ENCODE measurements at places on chromosomes 5 and 9.
A peak's percentile ranks its signal among the peaks of the same experiment; 100 is the strongest.

DNA sequence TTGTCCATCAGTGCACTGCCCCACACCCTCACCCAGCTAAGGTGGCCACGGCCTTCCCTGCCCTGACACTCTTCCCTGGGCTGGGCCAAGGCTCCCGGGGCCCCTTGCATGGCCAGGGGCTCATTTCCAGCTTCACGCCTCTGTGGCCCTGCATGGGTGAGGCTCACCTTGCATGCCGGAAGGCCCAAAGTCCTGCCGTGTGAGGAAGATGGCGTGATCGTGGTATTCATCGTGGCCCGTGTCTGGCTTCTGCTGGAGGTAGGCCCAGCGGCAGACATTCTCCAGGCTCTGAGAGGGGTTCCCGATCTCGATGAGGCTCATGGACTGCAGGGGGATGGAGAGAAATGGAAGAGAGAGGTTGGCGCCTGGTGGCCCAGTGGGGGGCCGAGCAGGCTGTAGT, 98.4 kb downstream of the ZNF354C start:
- DNase-seq: no peak

DNA sequence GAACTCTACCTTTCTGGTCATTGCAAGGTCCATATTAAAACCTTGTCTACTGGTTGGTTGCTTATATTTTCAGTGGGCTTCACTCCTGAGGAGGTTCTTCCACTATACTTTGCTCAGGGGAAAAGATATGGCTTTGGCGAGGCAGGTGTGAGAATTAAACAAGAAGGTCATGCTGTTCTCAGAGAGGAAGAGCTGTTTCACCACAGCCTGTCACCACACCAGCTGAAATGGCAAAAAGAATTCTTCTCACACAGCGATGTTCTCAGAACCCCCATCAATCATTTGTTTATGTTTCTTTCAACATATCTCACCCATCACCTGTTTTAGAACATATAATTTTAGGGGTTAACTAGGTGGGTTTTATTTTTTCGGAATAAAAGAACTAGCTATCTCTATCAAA, 38.6 kb downstream of the CAPSL start:
- DNase-seq: no peak

DNA sequence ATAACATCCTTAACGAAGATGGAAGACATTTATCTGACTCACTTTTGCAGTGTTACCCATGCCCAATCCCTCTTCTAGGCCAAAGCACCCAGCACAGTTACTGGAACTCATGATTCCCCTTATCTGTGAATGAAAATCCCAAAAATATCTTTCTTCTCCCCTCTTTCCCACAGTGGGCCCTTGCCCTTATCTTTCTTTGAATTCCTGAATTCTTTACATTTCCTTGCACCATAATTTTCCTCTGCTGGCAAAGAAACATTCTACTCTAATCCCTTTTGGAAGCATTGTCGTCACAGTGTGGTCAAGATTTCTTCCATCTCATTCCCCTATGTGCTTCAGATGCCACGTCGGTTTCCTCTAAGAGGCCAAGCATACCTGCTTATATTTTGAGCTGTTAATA, 135.9 kb upstream of the LIFR start:
- DNase-seq: no peak

DNA sequence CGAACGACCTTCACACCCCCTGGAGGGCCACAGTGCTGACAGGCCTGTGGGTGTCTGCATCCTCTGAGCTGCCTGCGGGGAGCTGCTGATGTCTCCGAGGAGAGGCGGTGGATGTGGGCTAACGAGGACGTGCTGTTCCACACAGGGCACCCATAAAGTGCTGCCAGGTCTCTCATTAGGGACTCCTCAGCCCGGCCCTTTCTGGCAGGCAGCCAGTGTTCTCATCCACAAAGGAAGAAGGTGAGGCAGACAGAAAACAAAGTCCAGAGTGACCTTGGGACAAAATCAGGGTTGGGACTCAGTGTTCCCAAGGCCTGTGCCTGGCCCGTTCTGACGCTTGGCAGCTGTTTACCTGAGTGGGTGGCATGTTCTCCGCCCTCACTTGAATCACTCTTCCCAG, 29.3 kb downstream of the CARTPT start:
- no peak for DNase-seq

DNA sequence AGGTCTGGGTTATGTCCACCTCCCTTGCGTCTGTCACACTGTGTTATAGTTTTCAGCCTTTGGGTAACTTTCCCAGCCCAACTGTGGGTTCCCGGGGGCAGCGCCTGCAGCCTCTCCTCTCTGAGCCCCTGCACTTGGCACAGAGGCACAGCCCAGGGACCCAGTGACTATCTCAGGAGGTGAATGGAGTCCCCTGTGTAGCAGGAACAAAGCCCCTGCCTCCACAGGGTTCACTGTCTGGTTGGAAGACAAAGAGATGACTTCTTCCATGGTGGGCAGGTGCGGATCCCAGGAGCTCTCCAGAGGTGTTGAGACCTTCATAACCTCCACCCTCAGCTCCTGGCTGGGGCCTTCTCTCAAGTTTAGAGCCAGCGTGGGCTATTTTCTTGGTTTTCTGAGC, 156.9 kb downstream of the C9orf50 start:
- DNase-seq: no peak

DNA sequence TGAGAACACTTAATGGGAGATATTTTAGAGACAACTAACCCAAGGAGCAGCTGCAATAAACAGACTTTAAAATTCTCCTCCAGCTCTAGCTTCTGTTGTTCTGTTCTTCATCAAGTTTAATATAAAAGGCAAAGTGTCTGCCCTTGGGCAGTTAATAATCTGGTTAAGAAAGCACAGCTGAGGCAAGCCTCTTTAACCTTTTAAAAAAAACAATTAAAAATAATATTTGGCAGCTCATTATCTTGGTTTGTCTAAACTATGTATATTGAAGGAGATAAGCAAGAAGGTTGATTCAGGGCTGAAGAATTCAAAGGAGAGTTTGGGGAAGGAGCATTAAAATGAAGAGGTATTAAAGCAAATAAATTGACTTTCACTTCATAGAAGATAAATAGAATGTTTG, 75.4 kb downstream of the TSSK1B start:
- DNase-seq: no peak

- DNase-seq: peak; percentile 87
Measured at GRCh38 chr5:56686337-56687195, 128.8 kb upstream of the MAP3K1 start.

GRCh38 chr5:170632985-170633234, 129.1 kb downstream of the KCNIP1 start:
- DNase-seq: peak; percentile 59

- no peak for DNase-seq
Measured at GRCh38 chr9:127654619-127655018, 42.5 kb downstream of the STXBP1 start.

DNA sequence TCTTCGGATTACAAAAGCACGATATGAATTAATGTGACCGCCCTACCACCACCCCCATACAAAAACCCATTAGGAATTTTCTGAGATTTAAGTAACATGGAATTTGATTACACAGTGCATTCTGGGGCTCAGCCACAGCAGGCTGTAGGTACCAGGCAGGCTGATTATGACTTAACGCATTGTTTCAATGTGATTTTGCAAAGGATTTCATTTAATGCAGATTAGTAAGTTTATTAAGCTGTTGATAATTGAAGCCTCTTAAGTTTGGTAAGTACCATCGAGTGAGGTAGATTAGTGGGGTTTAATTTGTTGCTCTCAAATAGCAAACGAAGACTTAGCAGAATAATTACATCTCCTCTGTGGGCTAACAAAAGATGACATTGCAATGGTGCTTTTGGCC, 240.1 kb downstream of the TRPM3 start:
- no peak for DNase-seq

- DNase-seq: no peak
Measured at GRCh38 chr9:13439685-13440476, 160.4 kb upstream of the MPDZ start.

- DNase-seq: no peak
Measured at GRCh38 chr9:81289622-81290021, 399.7 kb downstream of the TLE1 start.

DNA sequence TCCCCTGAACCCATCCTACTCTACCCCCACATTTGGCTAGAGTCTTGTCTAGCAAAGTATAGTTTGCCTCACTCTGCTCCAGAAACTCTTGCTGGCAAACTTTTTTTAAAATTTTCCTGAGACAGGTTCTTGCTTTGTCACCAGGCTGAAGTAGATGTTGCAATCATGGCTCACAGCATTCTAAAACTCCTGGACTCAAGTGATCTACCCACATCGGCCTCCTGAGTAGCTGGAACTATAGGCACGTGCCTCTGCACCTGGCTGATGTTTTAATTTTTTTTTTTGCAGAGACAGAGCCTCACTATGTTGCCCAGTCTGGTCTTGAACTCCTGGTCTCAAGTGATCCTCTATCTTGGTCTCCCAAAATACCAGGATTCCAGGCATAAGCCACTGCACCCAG, 175.8 kb upstream of the FBXL17 start:
- DNase-seq: no peak

DNA sequence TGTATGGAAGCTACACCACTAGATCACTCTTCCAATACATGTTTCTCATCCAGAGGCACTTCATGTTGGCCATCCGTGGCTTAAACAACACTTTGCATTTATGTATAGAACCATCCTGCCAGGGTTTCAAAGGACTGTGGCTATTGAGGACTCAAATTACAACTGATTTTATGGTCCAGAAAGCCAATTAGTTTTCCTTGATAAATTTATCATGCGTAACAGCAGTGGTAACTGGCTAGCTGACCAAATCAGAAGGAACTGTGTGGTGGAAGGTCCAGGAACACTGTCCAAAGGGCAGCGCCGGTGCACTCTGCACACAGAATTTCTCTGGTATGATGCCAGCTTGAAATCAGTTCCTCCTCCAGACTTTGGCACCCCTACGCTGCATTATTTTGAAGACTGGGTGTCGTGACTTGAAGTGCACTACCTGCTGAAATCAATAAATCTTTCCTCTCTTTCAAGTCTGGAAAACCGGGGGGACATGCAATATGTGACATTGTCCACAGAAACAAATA, 69.3 kb upstream of the TMEM252 start:
- DNase-seq: no peak

GRCh38 chr9:81073821-81074220, 615.5 kb downstream of the TLE1 start:
- no peak for DNase-seq

DNA sequence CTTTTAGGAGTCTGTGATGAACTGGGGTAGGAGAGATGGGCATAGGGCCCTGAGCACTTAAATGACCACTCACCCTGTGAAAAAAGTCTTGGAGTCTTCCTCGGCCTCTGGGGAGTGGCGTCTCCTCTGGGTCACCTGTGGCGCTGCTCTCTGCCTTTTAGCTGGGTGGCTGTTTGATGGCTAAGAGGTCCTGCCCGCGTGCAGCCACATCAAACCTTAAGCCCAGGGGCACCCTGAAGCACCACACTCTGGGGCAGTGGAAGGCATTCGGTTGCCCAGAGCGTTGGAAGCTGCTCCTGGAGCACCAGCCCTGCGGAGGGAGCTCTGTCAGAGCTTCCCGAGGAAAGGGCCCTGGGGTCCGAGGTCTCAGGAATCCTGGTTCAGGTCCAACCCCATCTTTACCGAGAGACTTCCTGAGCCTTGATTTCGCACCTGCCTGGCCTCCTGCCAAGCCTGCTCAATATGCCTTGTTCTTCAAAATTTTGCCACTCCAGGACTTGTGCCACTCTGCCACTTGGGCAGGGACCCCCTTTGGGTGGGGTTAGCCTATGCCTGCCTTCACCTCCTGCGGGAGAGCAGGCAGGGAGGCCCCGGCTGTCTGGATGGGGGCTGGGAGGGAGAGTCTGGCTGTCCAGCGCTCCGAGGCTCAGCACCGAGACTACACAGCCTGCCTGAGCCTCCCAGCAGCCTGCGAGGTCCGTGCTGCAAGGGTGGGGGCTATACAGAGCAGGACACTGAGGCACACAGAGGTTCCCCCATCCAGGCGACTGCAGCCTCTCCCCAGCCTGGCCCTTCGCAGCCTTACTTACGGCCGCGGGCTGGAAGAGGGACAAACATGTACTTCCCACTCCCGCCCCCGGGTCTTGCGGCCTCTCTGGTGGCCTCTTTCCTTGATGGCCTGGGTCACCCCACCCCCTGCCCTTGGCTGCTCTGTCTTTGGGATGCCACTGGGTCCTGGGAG, 63.4 kb upstream of the RNU6ATAC start:
- DNase-seq: peak; percentile 86

Measured in RPMI8226 (cell line).